HT1080 (cell line): ENCODE measurements at places on chromosomes 12 and 14. TPM values are rescaled to one million over a fixed set of nuclear protein-coding genes. Genes with fewer than 3 reads are reported as not detected.

EID3 gene
- 1.4 and 2.1 TPM in 2 replicates for total RNA-seq

HOXC12 gene
- not detected in 2 replicates for total RNA-seq

IL31 gene
- not detected in 2 replicates for total RNA-seq

SLC6A12 gene
- not detected in 2 replicates for total RNA-seq

HCAR3 gene
- not detected in 2 replicates for total RNA-seq

LGALS3 gene
- total RNA-seq = 53.8 and 69.3 TPM in 2 replicates

PSMB5 gene
- total RNA-seq = 335 and 366 TPM in 2 replicates

GPR135 gene
- 0.84 and 1.0 TPM in 2 replicates for total RNA-seq

IGF1 gene
- total RNA-seq = not detected in 2 replicates

AGAP2 gene
- total RNA-seq = 11.2 and 11.6 TPM in 2 replicates

PMCH gene
- total RNA-seq = not detected in 2 replicates

RPGRIP1 gene
- not detected in 2 replicates for total RNA-seq

TAS2R8 gene
- total RNA-seq = not detected in 2 replicates

OR8S1 gene
- total RNA-seq = not detected in 2 replicates

SLC25A47 gene
- total RNA-seq = 0.37 TPM in 1 of 2 replicates, not detected in the other

LYZ gene
- 0.76 TPM in 1 of 2 replicates, not detected in the other for total RNA-seq
